PC-3 (cell line): ENCODE measurements at places on chromosomes 5 and 9.

- DNase-seq: no peak
Observed at GRCh38 chr9:134989206-134990065, 71.7 kb upstream of the FCN1 start.

- DNase-seq: no peak
Observed at GRCh38 chr5:151685749-151686673, 704 bp downstream of the SPARC start.

DNA sequence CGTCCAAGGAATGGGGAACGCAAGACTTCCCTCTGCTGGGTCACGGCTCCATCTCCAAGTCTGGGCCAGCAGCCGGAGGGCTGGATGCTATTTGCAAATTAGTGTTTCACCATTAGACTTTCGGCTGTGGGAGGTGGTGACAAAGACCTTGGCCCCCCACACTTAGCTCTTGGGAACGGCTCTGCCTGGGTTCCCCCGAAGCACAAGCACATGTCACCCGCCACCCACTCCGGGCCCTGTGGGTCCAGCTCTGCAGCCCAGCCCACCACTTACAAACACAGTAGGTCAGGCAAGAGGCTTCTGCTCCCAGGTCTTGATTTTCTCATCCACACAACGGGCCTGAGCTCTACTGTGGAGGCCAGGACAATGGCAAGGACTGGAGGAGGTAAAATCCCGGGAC, 25.8 kb upstream of the TMEM250 start:
- DNase-seq: no peak

GRCh38 chr9:115117999-115118878, at the start of gene TNC:
TNC (minus strand) TSS chr9:115118157; CDS start chr9:115091018, 27,139 bp downstream.
- peak; percentile 81 for DNase-seq

DNA sequence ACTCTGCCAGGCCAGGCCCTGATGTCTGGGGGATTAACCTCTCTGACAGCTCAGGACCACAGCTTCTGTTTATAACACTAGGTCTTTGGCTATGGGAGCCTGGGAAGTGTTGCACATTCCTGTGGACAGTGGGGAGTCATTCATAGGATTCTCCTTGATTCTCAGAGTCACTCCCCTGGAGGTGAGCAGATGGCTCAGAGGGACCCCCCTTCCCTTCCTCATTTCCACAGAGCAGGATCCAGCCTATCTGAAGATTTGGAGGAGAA, 60.2 kb downstream of the NRG2 start:
- DNase-seq: no peak

DNA sequence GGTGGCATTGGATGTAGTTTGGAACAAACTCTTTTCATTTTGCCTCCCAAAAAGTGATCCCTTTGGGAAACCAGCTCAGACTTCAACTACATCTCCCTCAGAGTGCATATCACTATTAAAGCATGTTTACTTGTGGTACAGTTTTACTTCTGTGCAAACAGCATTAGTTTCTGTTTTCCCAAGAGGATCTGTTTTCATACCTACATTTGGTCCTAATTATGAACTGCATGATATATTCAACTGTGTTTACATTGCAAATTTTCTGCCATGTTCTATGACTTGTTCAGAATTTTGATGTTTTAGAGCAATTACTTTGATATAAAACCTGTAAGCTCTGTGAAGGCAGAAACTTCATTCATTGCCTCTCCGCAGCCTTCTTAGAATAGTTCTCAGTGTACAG, 681.5 kb upstream of the ACO1 start:
- DNase-seq: no peak

- no peak for DNase-seq
Observed at GRCh38 chr9:123417289-123418051, 61.5 kb downstream of the CRB2 start.

- DNase-seq: no peak
Observed at GRCh38 chr9:110874963-110875674, 163.2 kb downstream of the LPAR1 start.

DNA sequence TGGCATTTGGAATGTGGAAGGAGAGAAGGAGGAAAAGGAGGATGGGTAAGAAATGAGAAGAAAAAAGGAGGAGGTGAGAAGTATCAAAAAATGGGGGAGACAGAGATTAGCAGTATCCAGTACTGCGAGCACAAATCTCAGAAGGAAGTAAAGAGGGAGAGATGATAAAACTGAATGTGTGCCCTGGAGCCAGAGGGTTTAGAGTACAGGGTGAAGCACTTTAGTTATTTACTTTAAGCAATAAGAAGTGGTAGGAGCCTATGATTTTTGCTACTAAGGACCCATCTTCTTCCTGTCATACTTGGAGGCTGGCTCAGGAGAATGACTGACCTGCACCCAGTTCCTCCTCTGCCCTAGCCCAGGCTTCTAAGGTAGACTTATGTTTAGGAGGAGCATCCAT, 94.9 kb downstream of the ADRB2 start:
- no peak for DNase-seq

DNA sequence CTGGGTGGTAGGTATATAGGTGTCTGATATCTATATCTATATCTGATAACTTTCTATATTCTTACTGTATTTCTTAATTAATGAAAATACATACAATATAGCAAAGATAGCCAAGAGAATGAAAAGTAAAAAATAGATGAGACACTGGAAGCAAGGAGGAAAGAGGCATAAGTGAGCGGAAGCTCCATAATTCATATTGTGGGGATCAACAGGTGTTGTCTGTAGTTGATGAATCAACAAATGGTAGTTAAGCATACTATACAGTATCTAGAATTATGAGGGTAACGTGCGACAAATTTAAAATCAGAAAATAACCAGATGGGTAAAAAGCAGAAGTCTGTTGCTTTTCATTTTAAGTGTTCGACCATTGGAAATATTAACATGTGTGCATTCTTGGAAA, 7.1 kb downstream of the SPTLC1 start:
- DNase-seq: no peak
